ENCODE measurements at places on chromosomes 5 and 9.

DNA sequence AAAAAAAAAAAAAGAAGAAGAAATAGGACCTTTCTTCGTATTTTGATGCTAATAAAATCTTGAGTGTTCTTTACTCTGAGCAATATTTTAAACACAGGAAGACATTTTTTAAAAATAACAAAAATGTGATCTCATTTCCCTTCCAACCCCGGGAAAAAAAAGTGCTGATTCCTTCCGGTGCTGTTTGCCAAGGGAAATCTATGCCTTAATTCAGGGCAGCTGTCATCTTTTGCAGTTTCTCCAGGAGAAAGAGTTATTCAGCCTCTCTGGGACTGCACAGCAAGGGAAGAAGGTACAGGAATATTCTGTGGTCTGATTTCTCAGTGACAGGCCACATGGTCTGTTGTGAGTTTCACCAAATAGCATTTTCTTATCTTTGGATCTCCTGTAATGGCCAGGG lies 291.9 kb upstream of the IRX1 start:
- DNase-seq: no peak

DNA sequence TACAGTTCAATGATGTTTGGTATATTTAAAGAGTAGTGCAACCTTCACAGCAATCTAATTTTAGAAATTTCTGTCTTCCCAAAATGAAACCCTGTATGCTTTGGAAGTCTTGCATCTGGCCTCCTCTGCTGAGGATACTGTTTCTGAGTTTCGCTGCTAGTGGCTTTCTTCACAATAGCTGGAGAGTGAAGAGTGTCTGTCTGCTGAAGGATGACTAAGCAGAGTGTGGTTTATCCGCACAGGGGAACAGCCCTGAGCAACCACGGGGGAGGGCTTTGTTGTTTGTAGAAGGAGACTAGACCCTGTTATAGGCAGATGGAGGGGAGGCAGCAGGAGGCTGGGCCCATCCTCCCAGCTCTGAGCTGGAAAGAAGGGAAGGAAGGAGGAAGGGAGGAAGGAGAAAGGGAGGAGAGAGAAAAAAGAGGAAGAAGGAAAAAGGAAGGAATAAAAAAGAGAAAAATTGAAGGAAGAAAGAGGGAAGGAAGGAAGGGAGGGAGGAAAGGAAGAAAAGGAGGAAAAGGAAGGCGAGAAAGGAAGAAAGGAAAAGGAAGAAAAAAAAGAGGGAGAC lies 10.5 kb upstream of the IRX2 start:
- DNase-seq: no peak

DNA sequence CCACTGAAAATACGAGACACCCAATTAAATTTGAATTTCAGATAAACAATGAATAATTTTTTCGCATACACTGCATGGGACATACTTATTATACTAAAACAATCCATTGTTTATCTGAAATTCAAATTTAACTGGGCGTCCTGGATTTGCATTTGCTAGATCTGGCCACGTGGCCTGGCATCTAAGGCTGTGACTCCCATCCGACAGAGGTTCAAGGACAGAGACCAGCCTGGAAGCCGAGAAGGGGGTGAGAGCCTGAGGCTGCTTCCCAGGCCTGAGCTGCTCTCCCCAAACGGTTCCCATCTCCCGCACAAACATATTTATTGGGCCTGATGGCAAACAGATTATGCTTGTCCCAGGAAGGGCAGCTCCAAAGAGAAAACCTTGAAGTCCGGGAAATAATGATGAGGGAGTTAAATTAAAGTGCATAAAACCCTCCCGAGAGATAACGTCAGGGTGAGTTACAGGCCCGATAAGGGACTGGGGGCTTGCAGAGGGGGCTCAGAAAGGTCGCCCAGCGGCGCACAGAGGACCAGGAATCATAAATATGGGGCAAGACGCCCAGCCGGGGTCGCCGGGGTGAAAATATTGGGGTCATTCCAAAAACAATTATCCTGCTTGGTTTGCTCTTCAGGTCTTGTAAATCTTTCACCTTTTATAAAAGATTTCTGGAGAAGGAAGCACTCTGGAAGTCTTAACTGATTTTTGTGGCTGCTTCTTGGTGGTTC lies 163.7 kb downstream of the GAPVD1 start:
- DNase-seq: no peak

- no peak for DNase-seq
Measured at GRCh38 chr5:102554728-102555127, 55.9 kb upstream of the SLCO6A1 start.

GRCh38 chr5:145750199-145750598 lies 84.9 kb downstream of the PRELID2 start:
- DNase-seq: no peak

- no peak for DNase-seq
Measured at GRCh38 chr5:121105921-121106320, 641.8 kb downstream of the PRR16 start.

DNA sequence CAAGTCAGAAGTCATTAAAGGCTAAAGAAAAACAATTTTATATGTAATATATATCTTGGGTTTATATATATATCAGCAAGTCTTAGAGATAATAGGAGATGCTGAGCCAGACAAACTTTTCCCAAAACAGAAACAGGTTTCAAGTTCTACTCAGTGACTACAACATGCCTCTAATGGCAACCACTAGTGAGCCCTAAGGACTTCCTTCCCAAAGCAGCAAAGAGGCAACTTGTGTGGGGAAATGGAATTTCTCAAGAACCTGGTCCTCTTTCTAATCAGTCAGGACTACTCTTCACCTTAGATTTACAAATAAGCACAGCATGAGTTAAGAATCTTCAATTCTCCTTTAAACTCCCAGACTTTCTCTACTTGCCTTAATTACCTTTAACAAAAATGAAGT lies 17.6 kb downstream of the RNF38 start:
- DNase-seq: no peak

GRCh38 chr9:82673919-82674318 lies 389.0 kb downstream of the RASEF start:
- no peak for DNase-seq

DNA sequence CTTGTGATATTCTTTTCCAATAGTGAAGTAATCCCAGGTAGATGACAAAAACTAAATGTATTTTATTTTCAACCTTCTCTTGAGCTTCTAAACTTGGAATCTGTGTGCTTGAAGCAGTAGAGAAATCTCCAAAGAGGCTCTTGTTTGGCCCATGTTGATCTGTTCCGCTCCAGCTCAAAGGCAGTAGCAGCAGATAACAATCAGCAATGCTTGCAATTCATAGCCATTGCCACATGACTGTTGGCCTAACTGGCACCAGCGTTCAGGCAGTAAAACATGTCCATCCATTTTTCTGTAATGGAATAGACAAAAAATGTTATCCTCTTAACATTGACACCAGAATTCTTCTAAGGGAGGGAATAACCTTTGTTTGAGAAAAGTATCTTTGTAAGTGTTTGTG lies 270.7 kb upstream of the MSX2 start:
- DNase-seq: no peak
